Glutamatergic neuron (in vitro differentiated cells): ENCODE measurements at places on chromosomes 2 and 18. TPM values are rescaled to one million over a fixed set of nuclear protein-coding genes. Genes with fewer than 3 reads are reported as not detected.
A peak's percentile ranks its signal among the peaks of the same experiment; 100 is the strongest.

GRCh38 chr18:41370740-41371139 is 584.3 kb upstream of the PIK3C3 start:
- H3K4me1 ChIP-seq = peaks cover 11% of the 10 kb centered on the region
- DNase-seq = peak; percentile 15
- H3K27ac ChIP-seq = peak overlapping the region; percentile 16
- H3K27me3 ChIP-seq = no peaks in the 10 kb centered on the region
- no peak overlapping the region for H3K4me3 ChIP-seq

Gene GAL3ST2
- total RNA-seq = 0.42 TPM

DNA sequence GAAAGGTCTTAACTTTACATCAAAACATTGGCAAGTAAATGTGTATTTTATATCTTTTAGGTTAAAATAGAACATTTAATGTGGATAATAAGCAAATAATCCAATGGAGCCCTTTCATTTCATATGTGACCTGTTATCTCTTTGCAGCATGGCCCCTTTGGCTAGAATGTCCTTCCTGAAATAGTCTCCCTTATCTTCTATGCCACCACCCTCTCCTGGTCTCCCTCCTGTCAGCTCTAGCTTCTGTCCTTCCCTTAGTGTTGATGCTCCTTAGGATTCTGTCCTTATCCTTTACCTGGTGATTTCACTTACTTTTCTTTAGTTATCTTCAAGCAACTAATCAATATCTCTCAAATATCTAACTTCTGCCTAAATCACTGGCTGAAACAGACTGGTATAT is 87.1 kb upstream of the TFCP2L1 start:
- H3K27me3 ChIP-seq = peaks cover 2% of the 10 kb centered on the region
- H3K4me1 ChIP-seq = no peaks in the 10 kb centered on the region
- no peak overlapping the region for H3K27ac ChIP-seq
- no peak for DNase-seq
- peaks cover 11% of the 10 kb centered on the region for H3K36me3 ChIP-seq

Gene PARD3B
- total RNA-seq = 0.66 TPM

DNA sequence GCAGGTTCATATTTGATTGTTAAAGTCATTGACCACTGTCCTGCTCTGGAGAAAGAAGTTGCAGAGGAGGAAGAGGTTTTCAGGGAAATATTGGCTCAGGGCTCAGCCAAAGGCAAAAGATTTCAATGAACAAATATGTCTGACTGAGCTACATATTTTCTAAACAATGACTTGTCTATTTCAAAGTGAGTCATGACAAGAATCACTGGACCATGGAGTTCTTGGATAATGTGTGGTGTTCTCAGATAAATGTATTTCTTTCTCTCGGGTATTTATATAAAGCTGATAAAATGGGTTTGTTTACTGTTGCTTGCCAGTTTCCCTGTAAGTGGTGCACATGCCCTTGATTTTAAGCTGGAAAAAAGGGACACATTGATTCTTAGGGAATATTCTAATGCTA is 34.3 kb upstream of the RMP24 start:
- no peaks in the 10 kb centered on the region for H3K36me3 ChIP-seq
- DNase-seq = no peak
- peaks cover 2% of the 10 kb centered on the region for H3K4me1 ChIP-seq
- H3K27me3 ChIP-seq = peaks cover 3% of the 10 kb centered on the region
- H3K4me3 ChIP-seq = no peak overlapping the region

Gene C1QL2
- total RNA-seq = not detected

Gene RMND5A
- 38.8 TPM for total RNA-seq

Gene UGGT1
- 67.9 TPM for total RNA-seq

DNA sequence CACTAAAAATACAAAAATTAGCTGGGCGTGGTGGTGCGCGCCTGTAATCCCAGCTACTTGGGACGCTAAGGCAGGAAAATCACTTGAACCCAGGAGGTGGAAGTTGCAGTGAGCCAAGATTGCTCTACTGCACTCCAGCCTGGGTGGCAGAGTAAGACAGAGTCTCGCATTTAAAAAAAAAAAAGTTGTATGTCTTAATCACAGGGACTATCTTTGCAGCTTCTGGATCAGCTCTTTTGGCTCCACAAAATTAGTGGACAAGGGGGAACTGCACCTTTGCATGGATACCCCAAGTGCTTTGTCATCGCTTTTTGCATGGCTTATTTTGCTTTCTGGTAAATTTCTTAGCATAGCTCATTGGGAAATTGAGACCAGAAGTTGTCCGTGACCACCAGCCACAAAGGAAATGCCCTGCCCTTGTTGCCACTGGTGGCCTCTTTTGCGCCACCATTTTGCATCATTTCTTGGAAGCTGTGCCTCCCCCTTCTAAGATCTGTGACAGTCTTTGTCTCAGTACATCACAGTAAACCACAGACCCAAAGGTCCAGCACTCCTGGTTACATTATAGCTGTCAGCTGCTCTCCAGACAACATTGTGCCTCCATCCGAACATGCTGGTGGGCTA is 43.9 kb upstream of the PCBP1 start:
- DNase-seq = no peak
- no peaks in the 10 kb centered on the region for H3K36me3 ChIP-seq
- H3K27ac ChIP-seq = no peak overlapping the region
- no peaks in the 10 kb centered on the region for H3K4me1 ChIP-seq

Gene ARHGAP28
- total RNA-seq = 36.8 TPM

- H3K4me1 ChIP-seq = peaks cover 13% of the 10 kb centered on the region
- H3K27me3 ChIP-seq = no peaks in the 10 kb centered on the region
- DNase-seq = no peak
- H3K27ac ChIP-seq = no peak overlapping the region
- no peak overlapping the region for H3K4me3 ChIP-seq
Observed at GRCh38 chr2:74747411-74748080, 86.4 kb upstream of the HK2 start.

Gene MSGN1
- total RNA-seq = not detected

Gene REG3A
- not detected for total RNA-seq

Gene FBXO48
- total RNA-seq = 0.81 TPM

DNA sequence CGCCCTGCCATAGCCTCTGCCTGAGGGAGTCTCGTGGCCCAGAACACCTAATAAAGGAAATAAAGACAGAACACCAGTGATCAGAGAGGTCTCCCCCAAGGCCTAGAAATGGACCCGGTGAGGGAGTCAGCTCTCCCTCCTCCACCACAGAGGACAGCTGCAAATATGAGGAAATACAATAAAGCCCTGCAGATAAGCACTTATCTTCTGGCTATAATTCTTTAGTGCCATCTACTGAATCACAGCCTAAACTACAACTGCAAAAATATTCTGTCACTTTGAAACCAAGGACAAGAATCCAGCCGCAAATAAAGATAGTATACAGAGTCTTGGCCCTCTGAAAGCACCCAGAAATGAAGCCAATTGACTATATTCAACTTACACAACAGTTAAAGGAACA is 42.4 kb upstream of the TACR1 start:
- H3K27ac ChIP-seq = no peak overlapping the region
- H3K4me3 ChIP-seq = no peak overlapping the region
- no peaks in the 10 kb centered on the region for H3K27me3 ChIP-seq
- H3K4me1 ChIP-seq = no peaks in the 10 kb centered on the region

Gene IL1F10
- not detected for total RNA-seq

- no peaks in the 10 kb centered on the region for H3K36me3 ChIP-seq
- H3K27me3 ChIP-seq = no peaks in the 10 kb centered on the region
- no peak overlapping the region for H3K27ac ChIP-seq
- DNase-seq = no peak
- no peak overlapping the region for H3K4me3 ChIP-seq
Observed at GRCh38 chr2:19600506-19600905, 242.1 kb upstream of the OSR1 start.

GRCh38 chr2:190080527-190081049 is 18.1 kb upstream of the MSTN start:
- H3K27me3 ChIP-seq = no peaks in the 10 kb centered on the region
- no peaks in the 10 kb centered on the region for H3K36me3 ChIP-seq
- no peak for DNase-seq
- H3K27ac ChIP-seq = no peak overlapping the region
- H3K4me3 ChIP-seq = no peak overlapping the region
- peaks cover 3% of the 10 kb centered on the region for H3K4me1 ChIP-seq

- DNase-seq = no peak
- H3K27ac ChIP-seq = no peak overlapping the region
- peaks cover 13% of the 10 kb centered on the region for H3K4me1 ChIP-seq
- no peak overlapping the region for H3K4me3 ChIP-seq
- no peaks in the 10 kb centered on the region for H3K36me3 ChIP-seq
Observed at GRCh38 chr2:27720004-27720551, 51.4 kb upstream of the MRPL33 start.

- peaks cover 12% of the 10 kb centered on the region for H3K4me1 ChIP-seq
- DNase-seq = no peak
- no peaks in the 10 kb centered on the region for H3K36me3 ChIP-seq
Observed at GRCh38 chr2:201419057-201419635, 32.1 kb downstream of the TRAK2 start.

- H3K4me3 ChIP-seq = no peak overlapping the region
- DNase-seq = no peak
- no peak overlapping the region for H3K27ac ChIP-seq
- peaks cover 2% of the 10 kb centered on the region for H3K27me3 ChIP-seq
- peaks cover 15% of the 10 kb centered on the region for H3K4me1 ChIP-seq
- no peaks in the 10 kb centered on the region for H3K36me3 ChIP-seq
Observed at GRCh38 chr2:164899121-164899520, 56.2 kb downstream of the SLC38A11 start.

DNA sequence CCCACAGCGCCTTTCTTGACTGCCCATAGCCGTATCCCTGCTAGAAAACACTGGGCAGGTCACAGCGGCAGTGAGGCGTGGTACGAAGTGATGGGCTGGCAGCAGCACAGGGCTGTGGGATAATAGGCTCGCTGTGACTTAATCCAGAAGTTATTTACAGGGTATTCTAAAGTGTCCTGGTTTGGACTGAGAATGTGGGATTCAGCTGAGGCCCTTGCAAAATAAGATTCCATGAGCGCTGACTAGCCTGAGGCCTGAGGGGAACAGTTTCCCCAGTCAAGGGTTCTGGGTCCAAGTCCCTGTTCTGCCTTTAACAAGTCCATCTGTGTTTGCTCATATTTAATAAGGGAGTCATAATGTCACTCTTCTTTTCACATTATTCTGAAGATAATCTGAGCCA is 34.6 kb downstream of the SETBP1 start:
- H3K27ac ChIP-seq = peak overlapping the region; percentile 98
- H3K4me1 ChIP-seq = peaks cover 61% of the 10 kb centered on the region
- peaks cover 23% of the 10 kb centered on the region for H3K27me3 ChIP-seq
- H3K4me3 ChIP-seq = no peak overlapping the region
- H3K36me3 ChIP-seq = peaks cover 11% of the 10 kb centered on the region
- DNase-seq = no peak

- DNase-seq = no peak
- no peak overlapping the region for H3K27ac ChIP-seq
- H3K4me3 ChIP-seq = no peak overlapping the region
- H3K4me1 ChIP-seq = no peaks in the 10 kb centered on the region
Observed at GRCh38 chr18:524466-524865, 24.0 kb upstream of the COLEC12 start.

GRCh38 chr2:77922567-77922966 is 400.4 kb upstream of the LRRTM4 start:
- no peaks in the 10 kb centered on the region for H3K36me3 ChIP-seq
- no peak overlapping the region for H3K27ac ChIP-seq
- DNase-seq = no peak
- no peaks in the 10 kb centered on the region for H3K27me3 ChIP-seq
- H3K4me3 ChIP-seq = no peak overlapping the region

GRCh38 chr2:39549718-39550464 is 112.8 kb upstream of the MAP4K3 start:
- H3K27ac ChIP-seq = no peak overlapping the region
- no peaks in the 10 kb centered on the region for H3K4me1 ChIP-seq
- H3K4me3 ChIP-seq = no peak overlapping the region
- peaks cover 4% of the 10 kb centered on the region for H3K36me3 ChIP-seq
- H3K27me3 ChIP-seq = peaks cover 2% of the 10 kb centered on the region

GRCh38 chr2:159096901-159097300 is 128.5 kb downstream of the TANC1 start:
- H3K4me3 ChIP-seq = no peak overlapping the region
- no peak for DNase-seq
- H3K36me3 ChIP-seq = peaks cover 13% of the 10 kb centered on the region
- peaks cover 5% of the 10 kb centered on the region for H3K27me3 ChIP-seq

DNA sequence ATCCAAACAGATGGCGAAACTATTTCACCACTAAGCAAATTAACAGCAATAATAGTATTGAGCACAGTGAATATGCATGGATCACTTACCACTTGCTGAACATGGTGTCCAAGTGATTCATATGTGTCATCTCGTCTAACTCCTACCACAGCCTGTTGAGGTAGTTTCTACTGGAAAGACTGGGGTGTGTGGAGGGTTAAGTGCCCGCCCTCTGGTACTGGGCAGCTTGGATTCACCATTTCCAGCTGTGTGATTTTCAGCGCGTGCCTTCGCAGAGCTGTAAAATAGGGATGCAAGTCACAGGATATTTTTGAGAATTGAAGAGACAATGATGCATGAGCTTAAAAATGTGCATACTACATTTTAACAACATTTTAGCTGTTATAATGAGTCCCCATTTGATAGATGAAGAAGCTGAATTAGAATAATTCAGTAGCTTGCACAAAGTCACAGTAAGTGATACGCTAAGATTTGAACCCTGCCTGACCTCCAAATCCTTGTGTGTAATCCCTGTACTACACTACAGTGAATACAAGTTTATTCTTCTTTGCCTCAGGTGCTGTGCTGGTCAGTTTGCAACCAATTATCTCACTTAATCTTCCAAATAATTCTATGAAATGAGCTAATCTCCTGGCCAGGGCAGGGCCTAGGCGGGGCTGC is 75.2 kb upstream of the SIX2 start:
- no peak overlapping the region for H3K4me3 ChIP-seq
- H3K27ac ChIP-seq = no peak overlapping the region
- H3K27me3 ChIP-seq = no peaks in the 10 kb centered on the region
- H3K4me1 ChIP-seq = no peaks in the 10 kb centered on the region
- no peaks in the 10 kb centered on the region for H3K36me3 ChIP-seq

Gene RHOB
- 135 TPM for total RNA-seq

DNA sequence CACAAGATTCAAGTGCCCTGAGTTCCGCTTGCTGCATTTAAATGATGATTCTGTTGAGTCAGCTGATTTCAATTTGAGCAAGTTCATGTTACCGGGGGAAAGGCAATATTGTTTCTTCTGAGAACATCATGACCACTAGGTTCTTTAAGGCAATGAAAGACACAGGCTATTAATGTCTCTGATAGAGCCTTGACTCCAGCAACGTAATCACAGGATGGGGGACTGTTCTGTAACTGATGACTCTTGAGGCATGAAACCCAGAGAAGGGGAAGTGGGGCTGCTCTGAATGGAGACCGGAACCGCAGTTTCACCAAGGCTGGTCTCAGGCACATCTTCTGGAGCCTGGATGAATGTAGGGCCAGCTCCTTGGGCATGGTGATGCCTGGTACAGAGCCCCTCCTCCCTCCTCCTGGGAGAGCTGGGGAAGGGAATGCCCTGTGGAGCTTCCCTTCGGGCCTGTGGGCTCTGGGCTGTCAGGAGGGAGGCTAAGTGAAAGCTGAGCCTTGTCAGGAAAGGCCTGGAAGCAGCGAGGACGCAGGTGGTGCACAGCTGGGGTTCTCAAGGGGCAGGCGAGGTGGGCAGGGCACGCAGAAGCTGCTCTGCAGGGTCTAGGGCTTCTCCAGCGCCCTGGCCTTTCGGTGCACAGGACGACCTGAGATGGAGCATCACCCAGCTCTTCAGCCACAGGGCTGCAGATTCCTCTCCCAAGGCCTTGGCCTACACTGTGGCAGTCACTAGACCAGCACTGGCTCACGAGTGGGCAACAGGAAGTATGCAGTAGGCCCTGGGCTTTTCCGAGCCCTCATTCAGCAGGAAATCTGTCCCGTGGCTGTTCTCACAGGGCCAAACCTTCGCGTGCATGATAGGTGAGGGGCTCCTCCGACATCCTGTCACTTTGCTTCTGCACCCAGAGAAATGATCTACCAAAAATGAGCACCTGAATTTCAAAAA is 36.6 kb upstream of the PRLH start:
- no peaks in the 10 kb centered on the region for H3K36me3 ChIP-seq
- H3K27ac ChIP-seq = no peak overlapping the region
- no peaks in the 10 kb centered on the region for H3K27me3 ChIP-seq
- no peak overlapping the region for H3K4me3 ChIP-seq
